Kidney (tissue), 22 donors: ENCODE measurements at places on chromosomes 6 and 20.

GRCh38 chr6:141551318-141551717, 581.4 kb upstream of the GJE1 start:
- no peak for DNase-seq

DNA sequence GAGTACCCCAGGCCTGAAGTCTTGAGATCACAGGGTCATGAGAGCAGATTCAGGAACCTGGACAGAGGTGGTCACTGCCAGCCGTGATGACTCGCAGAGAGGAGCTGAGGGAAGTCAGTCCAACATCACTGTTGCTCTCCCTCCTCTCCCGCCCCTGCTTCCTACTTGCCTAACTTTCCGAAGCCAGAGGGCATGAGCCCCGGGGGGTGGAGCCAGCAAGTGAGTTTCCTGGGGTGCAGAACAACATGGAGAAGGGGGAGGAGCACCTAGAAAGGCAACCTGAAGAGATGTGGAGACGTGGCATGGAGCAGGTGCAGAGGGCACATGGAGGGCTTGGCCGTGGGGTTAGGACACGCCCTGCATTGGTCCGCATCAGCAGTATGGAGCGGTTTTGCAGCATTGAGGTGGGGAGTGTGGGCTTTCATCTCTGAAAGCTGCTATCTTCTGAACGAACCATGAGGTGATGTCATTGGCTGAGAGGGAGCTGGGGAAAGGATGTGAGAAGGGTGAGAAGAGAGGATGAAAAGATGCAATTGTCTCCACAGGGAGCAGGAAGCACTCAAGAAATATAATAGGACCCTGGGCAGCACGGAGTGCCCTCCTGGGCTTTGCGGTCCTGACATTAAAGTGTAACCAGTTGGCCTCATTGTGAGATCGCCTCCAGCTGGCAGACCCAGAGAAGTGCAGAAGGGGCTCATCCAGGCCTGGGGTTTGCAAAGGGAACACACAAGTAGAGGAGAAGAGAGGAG, 25.0 kb downstream of the GDAP1L1 start:
- no peak for DNase-seq

DNA sequence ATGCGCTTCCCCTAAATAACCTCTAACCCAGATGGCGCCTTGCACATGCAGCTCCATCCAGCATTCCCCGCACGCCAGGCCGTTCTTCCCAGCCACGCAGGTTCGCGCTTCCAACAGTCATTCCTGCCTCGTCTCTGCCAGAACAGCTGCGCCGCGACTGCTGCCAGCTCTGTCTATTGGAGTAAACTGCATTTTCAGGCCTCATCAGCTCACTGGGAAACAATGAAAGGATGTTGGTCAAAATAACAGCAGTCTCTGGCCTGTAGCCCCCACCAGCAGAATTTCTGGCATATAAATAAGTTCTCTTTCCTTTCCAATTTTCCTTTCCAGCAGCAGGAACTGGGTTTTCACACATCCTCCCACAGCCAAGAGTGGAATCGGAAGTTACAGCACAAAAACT, 14.6 kb downstream of the NRSN1 start:
- no peak for DNase-seq

DNA sequence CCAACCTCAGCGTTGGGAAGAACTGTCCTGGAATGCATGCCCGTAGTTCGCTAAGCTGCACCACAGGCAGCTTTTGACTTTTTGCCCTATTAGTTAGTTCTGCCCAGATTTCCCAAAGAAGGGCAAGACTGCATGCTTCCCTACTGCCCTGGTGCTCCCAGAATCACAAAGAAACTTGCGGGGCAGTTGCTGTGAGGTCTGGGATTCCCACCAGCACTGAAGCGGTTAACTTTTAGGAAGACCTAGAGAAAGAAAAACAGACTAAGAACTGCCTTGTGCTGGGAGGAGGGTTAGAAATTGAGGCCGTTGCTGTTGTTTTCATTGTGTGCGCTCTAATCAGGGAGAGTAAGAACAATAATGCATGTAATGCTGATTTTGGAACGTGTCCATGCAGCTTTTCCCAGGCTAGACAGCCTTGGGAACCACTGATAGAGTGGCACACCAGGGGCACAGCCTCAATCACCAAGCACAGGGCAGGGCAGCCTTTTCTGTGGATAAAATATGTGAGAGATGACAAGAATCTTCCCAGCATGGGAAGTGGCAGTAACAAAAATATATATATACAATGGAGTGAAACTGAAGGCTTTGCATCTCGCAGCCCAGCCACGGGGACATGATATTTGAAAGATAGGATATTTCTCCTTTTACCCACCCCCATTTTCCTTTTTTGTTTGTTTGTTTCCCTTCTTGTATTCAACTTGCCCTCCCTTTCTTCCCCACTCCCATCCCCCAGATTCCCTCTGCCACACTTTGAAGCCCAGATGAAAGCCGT, 137.7 kb upstream of the HEY2 start:
- DNase-seq = no peak

GRCh38 chr6:13673825-13674444, 37.7 kb downstream of the RANBP9 start:
- DNase-seq = no peak

DNA sequence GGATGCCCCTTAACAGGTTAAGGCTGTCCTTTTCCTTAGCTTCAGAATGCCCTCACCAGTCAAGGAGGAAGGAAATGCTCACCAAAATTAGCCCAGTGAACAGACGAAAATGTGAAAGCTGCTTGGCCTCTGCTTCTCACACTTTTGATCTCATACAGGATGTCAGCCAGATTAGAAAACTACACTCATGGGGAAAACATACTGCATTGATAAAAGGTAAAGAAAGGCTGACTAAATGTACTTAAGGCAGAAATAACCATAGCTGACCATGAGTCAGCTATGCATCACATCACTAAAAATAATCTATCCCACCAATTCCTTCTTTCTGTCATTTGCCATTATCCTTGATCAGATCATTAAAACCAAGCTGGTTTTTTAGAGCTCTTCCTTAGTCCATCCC, 198.4 kb upstream of the TENT5A start:
- DNase-seq = no peak

- peak; percentile 98 for DNase-seq
Observed at GRCh38 chr20:35954200-35954906, at the start of gene SCAND1. TSS of gene SCAND1 (minus strand) at chr20:35954502. CDS start at chr20:35954284, 218 bp downstream.

- DNase-seq = no peak
Observed at GRCh38 chr6:94389218-94389617, 969.9 kb upstream of the EPHA7 start.

GRCh38 chr20:34049897-34050695, 56.4 kb downstream of the RALY start:
- DNase-seq = no peak

DNA sequence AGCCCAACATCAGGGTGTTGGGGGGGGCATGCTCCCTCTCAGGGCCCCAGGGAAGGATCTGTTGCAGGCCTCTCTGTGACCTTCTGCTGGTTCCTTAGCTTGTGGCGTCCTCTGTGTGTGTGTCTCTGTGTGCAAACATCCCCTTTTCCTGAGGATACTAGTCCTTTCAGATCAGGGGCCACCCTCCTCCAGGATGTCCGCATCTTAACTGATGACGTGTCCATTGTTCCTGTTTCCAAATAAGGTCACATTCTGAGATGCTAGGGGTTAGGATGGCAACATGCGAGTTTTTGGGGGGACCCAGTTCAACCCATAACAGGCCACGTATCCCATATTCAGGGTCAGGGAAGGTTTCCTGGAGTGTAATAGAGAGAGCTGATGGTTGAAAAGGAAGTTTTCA, 40.9 kb downstream of the GMPR start:
- DNase-seq = no peak

GRCh38 chr6:43600595-43600994, 24.6 kb downstream of the POLH start:
- no peak for DNase-seq

- DNase-seq = no peak
Observed at GRCh38 chr6:11428371-11428770, 109.2 kb upstream of the TMEM170B start.

DNA sequence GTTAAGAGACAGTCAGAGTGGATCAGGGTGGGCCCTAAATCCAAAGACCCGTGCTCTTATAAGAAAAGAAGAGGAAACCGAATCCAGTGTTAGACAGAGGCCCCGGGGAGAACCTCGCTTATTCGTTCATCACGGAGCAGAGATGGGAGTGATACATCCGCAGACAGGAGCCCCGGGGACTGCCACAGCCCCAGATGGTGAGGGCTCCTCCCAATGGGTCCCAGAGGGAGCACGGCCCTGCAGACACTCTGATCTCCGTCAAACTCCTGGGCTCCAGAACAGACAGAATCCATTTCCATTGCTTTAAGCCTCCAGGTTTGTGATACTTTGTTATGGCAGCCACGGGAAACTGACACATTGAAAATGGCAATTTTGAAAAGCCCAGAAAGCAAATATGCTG, 47.0 kb downstream of the CDH4 start:
- DNase-seq = no peak

- DNase-seq = no peak
Observed at GRCh38 chr6:17985934-17986655, 1.3 kb downstream of the KIF13A start.

- DNase-seq = no peak
Observed at GRCh38 chr6:34630040-34630439, 66.5 kb downstream of the ILRUN start.

DNA sequence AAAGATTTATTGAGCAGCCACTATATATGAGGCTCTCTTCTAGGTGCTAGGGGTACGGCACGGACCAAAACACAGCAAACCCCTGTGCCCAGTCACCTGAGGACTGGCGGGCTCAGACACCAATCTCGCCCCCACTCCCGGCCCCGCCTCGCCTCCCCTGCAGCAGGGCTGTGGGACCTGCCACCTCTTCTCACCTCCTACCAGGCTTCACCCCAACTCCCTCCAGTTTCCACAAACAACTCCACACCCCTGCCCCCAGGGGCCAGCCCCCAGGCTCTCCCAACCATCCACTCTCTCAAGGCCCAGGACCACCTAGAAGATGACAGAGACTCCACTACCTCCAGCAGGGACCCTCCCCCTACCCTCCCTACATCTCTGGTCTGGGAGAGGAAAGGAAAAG, 6.5 kb downstream of the TFEB start:
- DNase-seq = peak; percentile 63

- DNase-seq = no peak
Observed at GRCh38 chr6:72040111-72040510, 153.8 kb downstream of the RIMS1 start.

GRCh38 chr20:24984961-24985640, 7.5 kb downstream of the APMAP start:
- DNase-seq = no peak

GRCh38 chr6:14375930-14376329, 258.4 kb downstream of the CD83 start:
- no peak for DNase-seq

DNA sequence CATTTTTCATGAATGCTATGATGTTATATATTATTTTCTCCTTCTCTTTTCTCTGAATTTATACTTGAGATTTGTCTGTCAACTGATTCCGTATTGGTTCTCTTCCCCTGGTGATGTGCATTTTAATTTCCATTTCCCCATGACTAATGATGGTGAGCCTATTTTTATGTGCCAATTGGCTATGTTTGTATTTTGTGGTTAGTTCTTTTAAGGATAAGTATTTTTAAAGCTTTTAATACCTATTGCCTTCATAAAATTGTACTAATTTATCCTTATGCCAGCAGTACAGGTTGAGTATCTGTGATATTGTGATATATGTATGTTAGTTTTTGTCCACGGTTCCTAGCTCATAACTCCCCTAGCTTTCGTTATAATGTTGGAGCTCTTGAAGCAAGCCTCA, 2.8 kb downstream of the POLH start:
- no peak for DNase-seq

DNA sequence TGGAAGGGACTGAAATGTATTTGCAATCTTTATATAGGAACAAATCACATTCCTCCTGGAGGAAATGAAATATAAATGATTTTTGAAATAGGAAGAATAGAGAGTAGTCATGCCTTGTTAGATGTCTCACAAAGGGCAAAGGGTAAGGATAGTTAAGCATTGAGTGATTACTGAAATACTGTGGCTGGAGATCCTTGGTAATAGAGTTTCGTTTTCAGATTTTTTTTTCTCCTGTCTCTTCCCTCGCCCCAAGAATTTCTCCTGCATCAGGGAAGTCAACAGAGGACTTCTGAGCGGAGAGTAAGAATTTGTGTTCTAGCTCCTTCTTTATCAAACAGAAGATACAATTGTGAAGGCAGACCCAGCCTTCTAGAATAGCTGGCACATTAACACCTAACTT, 79.4 kb downstream of the PLCB4 start:
- DNase-seq = no peak

DNA sequence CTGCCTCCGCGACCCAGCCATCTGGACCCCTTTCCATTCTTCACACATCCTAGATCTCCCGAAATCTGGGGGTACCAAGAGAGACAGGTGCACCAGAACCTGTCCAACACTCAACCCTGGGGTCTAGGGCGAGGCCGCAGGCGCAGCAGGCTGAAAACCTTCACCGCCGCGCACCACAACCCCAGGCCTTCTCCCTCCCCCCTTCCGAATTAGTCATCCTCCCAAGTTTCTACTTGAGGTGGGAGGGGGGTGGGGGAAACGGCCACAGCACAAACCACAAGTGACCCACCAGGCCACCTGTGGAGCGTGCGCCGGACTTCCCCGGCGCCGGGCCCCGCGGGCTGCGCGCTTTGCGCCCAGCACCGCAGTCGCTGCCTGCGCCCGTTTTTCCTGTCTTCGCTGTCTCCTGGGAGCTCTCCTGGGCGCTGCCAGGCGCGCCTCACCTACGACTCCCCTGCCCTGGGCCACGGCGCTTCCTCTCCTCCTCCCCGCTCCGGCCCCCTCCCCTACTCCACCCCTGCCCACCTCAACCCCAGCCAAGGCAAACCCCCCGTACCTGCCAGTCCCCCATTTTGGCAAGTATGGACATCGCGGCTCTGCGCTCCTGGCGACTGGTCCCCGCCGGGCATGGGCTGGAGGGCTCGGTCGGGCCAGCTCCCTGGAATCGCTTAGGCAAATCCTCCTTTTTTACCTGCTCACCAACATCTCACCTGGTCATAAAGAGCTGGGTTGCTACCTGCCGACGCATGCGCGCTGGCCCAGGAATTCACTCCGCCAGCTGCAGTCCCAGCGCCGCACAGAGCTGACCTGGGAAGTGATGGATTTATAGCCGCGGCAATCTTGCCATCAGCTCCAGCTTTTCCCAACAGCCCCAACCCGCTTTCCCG, 4.2 kb upstream of the TFAP2A start:
- DNase-seq = peak; percentile 88

- no peak for DNase-seq
Observed at GRCh38 chr6:129340983-129341382, 369.0 kb downstream of the ARHGAP18 start.

- DNase-seq = no peak
Observed at GRCh38 chr6:610882-611281, 46.0 kb downstream of the HUS1B start.

DNA sequence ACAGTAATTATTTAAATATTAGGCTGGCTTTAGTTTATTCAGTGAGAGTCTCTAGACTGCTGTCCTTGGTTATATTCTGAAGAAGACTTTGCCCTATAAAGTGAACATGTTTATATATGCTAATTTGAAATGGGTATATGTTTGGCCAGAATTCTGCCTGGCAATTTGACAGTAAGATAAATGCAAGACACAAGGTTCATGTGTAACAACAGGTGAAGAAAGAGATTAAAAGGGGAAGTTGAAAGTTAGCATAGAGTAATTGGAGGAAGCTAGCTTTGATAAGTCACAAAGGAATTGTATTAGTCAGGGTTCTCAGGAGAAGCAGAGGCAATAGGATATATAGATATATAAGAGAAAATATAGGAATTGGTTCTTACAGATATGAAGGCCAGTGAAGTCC, 191.4 kb downstream of the CENPW start:
- DNase-seq = no peak
